ENCODE measurements at places on chromosomes 7 and 10.

GRCh38 chr7:132764762-132765161 lies 188.5 kb upstream of the PLXNA4 start:
- DNase-seq: no peak

DNA sequence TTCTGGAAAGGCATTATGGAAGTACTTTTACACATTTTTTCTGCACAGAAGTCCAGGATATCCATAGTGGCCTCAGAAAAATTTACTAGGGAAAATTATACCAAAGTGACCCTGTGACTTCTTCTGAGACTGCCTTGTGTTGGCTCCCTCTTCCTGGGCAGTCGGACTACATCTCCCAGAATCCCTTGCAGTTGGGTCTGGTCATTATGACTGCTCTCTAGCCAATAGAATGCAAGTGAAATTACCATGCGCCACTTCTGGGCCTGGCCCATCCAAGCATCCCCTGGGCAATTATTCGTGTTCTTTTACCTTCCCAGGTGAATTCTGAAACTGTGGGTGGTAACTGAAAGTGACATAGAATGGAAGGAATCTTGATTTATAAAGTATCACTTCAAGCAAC lies 430.9 kb downstream of the ACTR3B start:
- DNase-seq: no peak

DNA sequence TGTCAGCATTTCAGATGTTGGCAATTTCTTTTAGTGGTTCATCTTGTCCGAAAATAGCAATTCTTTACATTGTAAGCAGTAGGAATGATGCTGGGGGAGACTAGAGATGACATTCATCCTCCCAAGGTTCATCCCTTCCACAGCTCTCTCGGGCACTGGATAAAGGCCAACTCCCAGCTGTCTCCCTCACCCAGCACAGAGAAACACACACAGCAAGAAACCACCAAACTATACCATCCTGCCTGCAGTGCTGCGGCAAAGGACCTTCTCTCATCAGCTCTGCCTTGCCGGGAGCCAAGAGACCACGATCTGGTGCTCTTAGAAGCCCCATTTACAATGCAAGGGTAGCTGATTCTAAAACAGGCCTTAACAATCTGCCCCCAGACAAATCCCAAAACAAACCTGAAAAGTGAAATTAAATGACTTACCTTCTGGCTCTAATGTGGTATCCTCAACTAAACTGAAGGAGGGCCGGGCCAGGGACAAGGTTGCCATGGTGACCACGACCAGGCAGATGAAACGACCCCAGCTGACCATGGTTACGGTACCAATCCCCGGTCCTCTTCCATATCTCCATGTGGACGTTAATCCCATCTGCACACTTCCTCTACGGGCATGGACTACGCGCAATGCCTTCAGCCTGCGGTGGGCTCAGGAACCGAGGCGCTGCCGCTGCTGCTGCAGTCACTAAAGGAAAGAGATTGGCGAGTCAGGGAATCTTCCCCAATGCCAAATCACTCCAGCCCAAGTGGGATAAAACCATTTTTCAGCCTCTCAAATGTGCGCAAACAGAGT lies 4.8 kb downstream of the FGFR2 start:
- peak; percentile 70 for DNase-seq

- no peak for DNase-seq
Measured at GRCh38 chr10:6067457-6067856, 5.3 kb upstream of the IL2RA start.

DNA sequence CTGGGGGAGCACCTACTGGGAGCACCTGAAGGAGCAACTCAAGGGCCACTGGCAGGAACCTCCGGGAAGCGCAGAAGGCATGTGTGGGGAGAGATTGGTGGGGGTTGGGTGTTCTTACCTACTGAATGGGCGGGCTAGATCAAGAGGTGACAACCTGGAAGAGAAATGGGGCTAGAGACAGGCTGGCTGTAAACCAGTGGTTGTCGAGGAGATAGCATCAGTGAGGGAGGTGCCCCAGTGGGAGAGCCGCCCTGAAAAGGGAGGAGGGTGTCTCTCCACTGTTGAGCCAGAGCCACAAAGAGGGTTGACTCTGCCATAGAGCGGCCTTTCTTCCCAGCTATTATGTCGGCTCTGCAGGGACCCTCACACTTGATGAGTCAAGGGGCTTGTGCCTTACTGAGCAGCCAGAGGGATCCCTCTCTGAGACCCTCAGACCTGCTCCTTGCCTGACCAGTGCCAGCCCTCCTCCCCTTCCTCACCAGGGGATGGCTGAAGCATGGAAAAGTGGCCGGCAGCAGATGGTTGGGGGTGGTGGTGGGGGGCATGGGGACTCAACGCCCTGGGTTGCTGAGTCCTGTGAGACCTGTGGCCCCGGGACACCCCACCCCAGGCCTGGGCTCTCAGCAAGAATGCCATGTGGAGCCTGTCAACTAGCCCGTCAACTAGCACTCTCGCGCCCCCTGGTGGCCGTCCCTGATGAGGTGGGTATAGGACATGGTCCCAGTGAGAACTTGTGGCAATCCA lies 36.4 kb upstream of the PURB start:
- DNase-seq: peak; percentile 67

DNA sequence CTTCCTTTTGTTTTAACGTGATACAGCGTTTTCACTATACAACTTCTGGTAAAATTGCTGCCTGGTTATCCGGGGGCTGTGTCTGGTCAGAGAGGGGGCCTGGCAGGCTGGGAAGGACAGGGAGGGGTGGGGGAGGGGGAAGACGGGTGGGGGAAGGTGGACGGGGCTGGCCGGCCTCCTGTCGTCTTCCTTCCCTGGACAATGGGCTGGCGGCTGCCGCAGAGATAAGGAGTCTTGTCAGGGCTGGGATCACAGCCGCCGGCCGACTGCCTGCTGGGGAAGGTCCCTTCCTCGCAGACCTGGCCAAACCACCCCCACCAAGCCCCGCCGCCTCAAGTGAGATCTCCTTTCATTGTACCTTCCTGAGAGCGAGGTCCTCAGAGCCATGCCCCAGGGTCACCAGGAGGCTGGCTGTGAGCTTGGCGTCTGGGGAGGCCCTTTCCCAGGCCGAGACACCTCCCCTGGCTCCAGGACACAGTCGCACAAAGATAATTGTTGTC lies 151.2 kb upstream of the TNRC18 start:
- no peak for DNase-seq

- DNase-seq: no peak
Measured at GRCh38 chr7:79290841-79291497, 162.5 kb downstream of the MAGI2 start.

DNA sequence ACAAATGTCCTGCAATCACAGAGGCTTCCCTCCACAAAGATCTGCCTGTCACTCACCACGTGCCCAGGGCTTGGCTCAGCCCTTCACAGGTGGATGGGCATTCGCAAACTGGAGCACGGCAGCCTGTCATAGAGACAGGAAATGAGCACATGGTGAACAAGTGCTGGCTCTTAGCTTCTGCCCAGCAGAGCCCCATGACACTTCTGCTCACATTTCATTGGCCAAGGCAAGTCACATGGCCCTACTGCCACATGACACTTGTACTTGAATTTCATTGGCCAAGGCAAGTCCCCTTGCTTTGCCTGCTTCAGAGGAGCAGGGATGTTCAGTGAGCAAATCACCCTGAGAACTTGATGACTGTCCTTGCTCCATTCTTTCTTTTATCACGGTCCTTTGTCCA lies 110.8 kb upstream of the PPP2R2D start:
- no peak for DNase-seq

- no peak for DNase-seq
Measured at GRCh38 chr10:14008740-14009080, 322.0 kb downstream of the FRMD4A start.

- DNase-seq: no peak
Measured at GRCh38 chr10:46298477-46299285, 11.9 kb downstream of the ANTXRL start.

- DNase-seq: no peak
Measured at GRCh38 chr7:51010534-51010933, 227.8 kb upstream of the GRB10 start.

DNA sequence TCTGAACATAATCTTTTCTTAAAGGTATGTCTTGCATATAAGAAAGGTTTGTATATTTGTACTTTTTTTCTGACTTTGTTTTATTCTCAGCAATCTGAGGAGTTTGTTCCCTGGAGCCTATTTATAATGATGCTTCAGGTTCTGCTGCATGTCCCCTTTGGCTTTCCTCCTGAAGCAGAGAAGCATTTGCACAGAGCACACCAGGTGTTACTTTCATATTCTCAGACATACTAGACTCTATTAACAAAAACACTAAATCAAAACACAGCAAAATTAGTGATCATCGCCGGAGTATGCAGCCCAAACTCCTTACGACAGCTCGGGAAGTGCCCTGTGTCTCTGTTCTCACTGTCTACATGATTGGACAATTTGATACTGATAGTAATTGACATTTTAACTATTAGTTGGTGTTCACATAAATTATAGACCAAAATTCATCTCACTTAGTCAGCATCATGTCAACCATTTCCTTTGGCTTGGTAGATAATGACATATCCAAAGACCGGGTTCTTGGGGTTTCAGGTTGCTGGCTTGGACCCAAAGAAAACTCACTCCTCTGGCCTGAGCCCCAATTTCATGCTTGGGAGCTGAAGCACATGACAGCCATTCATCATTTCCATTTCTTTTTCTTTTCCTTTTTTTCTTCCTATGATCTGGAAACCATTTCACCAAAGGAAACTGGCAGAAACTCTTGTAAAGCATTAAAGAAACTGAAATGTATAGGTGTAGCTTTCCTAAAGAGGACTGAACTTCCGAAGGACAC lies 400.1 kb upstream of the NRP1 start:
- no peak for DNase-seq

GRCh38 chr10:92278996-92279696 lies 11.7 kb downstream of the CPEB3 start:
- DNase-seq: no peak

DNA sequence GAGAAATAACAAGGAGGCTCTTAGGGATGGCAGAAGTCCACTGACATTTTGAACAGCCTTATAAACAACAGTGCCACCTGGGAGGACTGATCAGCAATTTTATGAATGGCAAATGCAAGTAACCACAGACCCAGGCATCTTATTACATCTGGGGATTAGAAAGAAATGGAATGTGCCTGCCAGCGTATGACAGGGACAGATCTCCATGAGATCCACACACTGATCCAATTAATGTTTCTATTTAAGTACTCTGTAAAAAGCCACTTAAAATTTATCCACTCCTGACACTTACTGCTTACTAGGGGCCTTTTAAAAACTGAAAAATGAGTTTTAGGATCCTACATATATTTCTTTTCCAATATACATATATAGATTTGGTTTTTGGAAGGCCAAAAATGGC lies 28.6 kb downstream of the PARD3 start:
- DNase-seq: no peak
